ENCODE measurements at places on chromosomes 2 and 18.

GRCh38 chr18:80249217-80250093 is 2.1 kb upstream of the PARD6G start:
- no peak for DNase-seq

GRCh38 chr2:236517251-236518031 is 52.2 kb upstream of the ACKR3 start:
- no peak for DNase-seq

- no peak for DNase-seq
These were observed 142.6 kb upstream of the ALKAL2 start for GRCh38 chr2:430291-431040.

DNA sequence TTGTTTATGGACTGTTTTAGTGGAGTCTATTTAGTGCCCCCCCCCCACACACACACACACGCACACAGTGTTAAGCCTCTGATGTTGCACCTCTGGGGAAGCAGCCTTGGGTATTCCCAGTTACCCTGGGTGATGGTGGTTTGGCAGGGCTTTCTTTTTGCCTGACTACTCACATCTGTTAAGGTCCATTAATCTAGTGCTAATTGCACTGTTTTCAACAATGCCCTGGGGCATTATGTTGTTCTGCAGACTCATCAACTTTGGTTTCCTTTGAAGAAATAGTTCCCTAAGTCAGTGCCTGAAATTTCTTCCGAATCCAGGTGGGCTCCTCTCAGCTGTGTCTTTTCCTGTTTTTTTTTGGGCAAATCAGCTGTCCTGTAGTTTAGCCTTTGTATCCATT is 34.7 kb downstream of the SPOPL start:
- peak; percentile 72 for DNase-seq
